ENCODE measurements at places on chromosomes 4 and X.

- no peak for DNase-seq
Measured at GRCh38 chrX:72492499-72492898, 80.1 kb downstream of the HDAC8 start.

- no peak for DNase-seq
Measured at GRCh38 chr4:114396808-114397207, 201.8 kb upstream of the UGT8 start.

DNA sequence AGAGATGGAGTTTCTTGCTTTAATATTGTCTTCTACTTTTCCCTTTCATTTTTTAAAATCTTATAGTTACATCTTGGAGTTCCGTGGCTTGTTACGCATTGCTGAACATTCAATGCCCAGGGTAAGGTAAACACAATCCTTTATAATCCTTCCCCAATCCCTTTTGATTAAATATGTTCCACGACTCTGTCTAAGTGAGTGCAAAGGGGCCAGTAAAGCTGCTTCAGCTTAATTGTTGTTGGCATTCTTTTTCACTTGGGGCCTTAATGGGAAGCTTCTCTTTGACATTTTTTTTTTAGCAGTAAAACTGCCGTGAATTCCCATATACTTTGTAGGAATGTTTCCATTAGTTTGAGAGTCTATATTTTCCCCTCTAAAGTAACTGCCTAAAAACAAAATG, 1028.1 kb downstream of the C4orf33 start:
- DNase-seq = no peak

DNA sequence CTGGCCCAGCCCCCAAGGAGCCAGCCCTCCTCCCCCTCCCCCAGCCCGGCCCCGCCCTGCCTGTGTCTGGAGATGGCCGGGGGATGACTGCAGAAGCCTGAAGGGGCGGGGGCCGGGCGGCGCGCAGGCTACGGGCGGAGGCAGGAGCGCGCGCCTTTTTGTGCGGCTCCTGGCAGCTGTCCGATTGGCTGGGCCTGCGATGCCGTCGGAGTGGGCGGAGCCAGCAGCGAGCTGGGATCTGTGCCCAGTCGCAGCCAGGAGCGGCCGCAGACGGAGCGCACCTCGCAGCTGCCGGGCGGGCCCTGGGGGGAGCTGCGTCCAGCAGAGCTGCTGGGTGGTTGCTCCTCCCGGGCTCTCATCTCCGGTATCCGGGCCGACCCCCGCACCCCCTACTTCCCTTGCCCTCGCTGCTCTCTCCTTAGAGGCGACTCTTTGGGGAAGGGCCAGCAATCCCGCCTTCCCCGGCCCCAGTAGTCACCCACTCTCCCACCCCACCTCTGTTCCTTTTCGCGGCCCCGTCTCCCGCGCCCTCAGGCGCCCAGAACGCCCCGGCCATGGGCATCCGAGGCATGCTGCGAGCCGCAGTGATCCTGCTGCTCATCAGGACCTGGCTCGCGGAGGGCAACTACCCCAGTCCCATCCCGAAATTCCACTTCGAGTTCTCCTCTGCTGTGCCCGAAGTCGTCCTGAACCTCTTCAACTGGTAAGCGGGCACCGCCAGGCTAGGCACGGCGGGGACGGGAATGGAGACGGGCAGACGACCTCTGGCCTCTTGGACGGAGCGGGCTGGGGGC, at the start of gene GABRQ:
GABRQ (plus strand) TSS at position 247 of the 794 bp plus-strand sequence; CDS start at position 555, 308 bp downstream.
- no peak for DNase-seq
